ENCODE measurements at places on chromosomes 1 and 21. TPM values are rescaled to one million over a fixed set of nuclear protein-coding genes. Genes with fewer than 3 reads are reported as not detected.

HCRTR1 gene
- under 0.01 TPM for total RNA-seq

PROX1 gene
- under 0.01 TPM for total RNA-seq

KRTAP19-1 gene
- not detected for total RNA-seq

GRCh38 chr1:243716906-243717305 is 133.1 kb downstream of the AKT3 start:
- no peak for DNase-seq

GRCh38 chr1:98331718-98332311 is 329.7 kb upstream of the SNX7 start:
- no peak for DNase-seq

OPRD1 gene
- not detected for total RNA-seq

Measured in fibroblast of villous mesenchyme (primary cell).